Activated effector memory CD4-positive, alpha-beta T cell treated with anti-CD3 and anti-CD28 coated beads, Interleukin-2, amount 50 U/mL, for 16 hours (primary cell): ENCODE measurements at places on chromosomes 5 and 9.

GRCh38 chr5:86463339-86463738, 154.4 kb upstream of the COX7C start:
- DNase-seq = no peak

- no peak for DNase-seq
Measured at GRCh38 chr5:90983148-90983547, 400.0 kb downstream of the ARRDC3 start.

- DNase-seq = no peak
Measured at GRCh38 chr9:114395768-114396167, 8.0 kb upstream of the AKNA start.

- DNase-seq = no peak
Measured at GRCh38 chr9:85158512-85158911, 489.0 kb downstream of the NTRK2 start.

DNA sequence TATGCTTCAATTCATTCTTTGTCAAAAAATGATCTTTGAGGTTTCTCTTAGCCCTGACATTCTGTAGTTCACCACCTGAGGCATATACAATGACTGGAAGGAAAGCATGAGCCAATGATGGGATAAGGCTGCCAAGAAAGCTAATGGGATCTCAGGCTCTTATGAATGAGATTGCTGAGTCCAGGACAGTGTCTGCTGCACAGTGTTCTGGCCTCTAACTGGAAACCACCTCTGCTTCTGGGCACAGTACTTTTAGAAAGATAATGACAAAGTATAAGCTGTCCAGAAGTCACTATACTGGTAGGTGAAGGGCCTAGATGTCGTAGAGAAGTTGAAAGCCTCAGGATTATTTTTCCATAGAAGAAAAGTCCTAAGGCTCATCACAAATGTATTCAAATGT, 69.1 kb upstream of the PAPPA start:
- no peak for DNase-seq

- no peak for DNase-seq
Measured at GRCh38 chr9:109969011-109969410, 189.0 kb downstream of the PALM2AKAP2 start.

DNA sequence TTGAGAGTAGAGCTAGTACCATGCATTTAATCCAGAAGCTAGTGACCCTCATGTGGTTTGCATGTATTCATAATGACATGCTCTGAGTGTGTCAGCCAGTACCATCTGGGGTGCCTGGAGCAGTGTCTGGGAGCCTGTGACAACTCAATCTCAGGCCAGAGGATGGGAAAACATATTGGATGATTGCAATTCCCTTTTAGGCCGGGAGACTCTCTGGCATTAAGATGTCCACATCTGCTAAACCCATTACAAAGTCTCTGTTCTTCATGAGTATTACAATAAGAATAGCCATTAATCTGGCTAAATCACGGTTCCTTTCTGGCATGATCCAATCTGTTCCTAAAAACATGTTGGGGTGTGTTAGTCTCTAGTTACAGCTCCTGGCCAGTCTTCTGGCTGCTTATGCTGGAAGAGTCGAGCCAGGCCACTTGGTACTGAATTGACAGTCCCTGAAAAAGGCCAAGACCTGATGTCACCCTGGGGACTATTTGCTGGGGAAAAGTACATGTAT, 475.7 kb downstream of the ENC1 start:
- DNase-seq = no peak

- DNase-seq = no peak
Measured at GRCh38 chr5:128335339-128335738, 202.7 kb downstream of the FBN2 start.

- no peak for DNase-seq
Measured at GRCh38 chr9:133226219-133227171, 17.4 kb upstream of the OBP2B start.

GRCh38 chr9:136115206-136115605, 3.5 kb downstream of the TMEM250 start:
- DNase-seq = no peak

DNA sequence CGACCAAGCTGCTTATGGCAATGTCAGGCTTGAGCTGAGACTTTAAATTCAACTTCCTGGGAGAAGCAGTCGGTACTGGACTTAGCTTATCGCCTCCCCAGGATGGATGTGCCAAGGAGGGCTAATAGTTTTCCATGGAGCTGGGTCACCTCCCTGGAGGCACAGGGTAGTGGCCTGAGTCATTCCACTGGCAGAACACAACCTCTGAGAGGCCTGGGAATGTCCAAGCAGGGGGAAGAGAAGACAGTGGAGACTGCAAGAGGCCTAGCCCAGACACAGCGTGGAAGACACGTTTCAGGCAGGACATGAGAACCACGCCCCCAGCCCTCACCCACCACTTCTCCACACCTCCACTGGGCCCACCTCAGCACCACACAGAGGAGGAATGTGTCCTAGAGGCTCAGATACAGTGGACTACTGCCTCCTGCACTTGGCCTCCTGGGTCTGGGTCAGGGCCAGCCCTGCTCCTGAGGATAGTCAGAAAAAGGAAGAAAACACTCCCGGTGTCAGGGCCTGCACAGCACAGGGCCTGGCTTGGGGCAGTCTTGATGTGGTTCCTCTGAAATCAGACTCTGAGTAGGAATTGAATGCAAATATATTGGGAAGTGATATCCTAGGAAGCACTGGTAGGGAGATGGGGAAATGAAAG, 171.8 kb downstream of the FSTL4 start:
- DNase-seq = no peak
